ENCODE measurements at places on chromosomes 7 and 10.

DNA sequence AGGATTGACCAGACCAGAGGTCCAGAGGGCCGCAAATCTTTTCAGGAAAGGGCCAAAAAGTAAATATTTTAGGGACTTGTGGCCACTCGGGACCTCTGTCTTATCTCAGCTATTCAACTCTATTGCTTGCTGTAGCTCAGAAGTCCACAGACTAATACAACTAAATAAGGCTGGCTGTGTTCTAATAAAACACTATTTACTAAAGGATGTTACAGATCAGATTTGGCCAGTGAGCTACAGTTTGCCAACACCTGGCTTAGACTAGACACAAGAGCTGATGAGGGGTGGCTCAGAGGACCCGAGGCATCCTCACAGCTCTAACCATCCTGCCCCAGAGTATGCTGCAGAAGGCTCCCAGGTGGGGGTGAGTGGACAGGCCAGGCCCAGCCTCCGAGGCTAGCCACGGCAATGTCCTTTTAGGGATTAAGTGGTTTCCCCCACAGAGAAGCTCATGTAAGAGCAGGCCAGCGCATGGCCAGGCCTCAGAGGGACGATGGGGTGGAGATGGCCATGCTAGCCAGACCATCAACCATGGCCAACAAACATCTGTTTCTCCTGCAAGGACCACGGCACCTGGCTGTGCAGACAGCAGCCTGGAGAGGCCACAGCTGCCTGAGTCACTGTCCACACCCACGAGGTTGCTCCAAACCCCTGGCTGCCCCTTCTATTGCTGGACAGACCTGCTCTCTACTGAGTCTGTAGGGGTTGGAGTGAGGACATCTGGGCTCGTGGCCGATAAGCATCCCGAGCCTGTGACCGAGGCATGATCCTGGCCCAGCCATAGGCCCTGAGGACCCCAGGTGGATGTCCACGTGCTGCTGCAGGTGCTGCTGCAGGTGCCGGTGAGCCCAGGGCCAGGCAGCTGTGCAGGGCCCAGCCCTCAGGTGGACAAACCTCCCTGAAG lies 76.5 kb downstream of the AFAP1L2 start:
- no peak for DNase-seq

- DNase-seq: no peak
Observed at GRCh38 chr10:89003344-89003743, 12.7 kb downstream of the FAS start.

- no peak for DNase-seq
Observed at GRCh38 chr10:536371-536925, 153.0 kb downstream of the DIP2C start.

DNA sequence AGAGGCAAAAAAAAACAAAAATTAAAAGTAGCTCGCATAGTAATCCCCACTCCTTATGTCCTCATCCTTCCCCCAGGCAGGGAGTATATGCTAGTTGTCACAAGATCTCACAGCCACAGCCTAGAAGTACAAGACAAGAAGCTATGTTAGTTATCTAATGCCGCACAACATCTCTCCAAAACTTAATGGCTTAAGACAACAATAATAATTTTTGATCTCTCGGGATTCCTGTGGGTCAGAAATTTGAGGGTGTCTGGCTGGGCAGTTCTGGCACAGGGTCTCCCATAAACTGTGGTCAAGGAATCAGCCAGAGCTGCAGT lies 39.7 kb downstream of the CPVL start:
- DNase-seq: no peak

DNA sequence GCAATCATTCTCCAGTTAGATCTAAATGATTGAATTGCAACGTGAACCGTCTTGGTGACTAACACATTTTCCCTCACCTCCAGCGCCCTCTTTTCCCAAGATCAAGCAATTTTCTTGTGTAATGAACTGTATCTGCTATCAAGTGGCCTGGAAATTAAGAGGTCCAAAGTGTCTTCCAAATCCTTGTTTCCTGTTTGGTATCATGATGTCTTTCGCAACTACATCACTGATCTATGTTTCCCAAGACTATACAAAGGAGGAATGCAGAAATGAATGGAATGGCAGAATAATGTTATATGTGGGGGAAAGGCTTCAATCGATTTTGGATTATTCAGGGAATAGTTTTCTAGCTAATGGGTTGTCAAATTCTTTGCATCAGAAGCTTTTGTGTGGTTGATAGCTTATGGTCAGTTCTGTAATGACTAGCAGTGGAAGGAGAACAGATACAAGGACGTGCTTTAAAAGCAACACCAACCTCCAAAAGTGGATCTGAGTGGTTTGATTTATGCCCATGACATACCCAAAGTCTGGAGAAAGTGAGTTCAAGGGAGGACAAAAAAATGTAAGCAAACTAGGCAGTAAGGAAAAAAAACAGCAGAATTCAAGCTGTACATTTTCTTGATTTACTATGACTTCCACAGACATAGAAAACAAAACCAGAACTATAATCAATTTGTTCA lies 14.6 kb upstream of the ZEB1 start:
- no peak for DNase-seq

GRCh38 chr7:112749775-112750174 lies 40.4 kb downstream of the TMEM168 start:
- no peak for DNase-seq

Data from left colon (tissue), 2 donors.